ENCODE measurements at places on chromosomes 12 and 14.

DNA sequence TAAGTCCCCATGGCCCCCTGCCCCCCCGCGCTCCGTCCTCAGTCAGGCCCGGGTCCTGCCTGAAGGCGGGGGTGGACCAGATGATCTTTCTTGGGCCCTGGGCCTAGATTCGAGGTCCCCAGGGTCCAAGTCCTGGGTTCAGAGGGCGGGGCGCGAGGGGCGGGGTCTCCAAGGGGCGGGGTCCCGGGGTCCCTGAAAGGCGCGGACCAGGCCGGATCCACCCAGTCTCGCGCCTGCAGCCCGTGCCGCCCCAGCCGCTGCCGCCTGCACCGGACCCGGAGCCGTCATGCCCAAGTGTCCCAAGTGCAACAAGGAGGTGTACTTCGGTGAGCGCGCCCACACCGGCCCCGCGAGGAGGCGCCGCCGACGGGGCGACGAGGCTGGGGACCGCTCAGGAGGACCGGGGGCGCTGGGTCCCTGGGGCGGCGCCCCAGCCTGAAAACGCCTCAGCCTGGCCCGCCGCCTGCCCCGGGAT, 325 bp downstream of the CRIP1 start:
- DNase-seq, result peak; percentile 44

DNA sequence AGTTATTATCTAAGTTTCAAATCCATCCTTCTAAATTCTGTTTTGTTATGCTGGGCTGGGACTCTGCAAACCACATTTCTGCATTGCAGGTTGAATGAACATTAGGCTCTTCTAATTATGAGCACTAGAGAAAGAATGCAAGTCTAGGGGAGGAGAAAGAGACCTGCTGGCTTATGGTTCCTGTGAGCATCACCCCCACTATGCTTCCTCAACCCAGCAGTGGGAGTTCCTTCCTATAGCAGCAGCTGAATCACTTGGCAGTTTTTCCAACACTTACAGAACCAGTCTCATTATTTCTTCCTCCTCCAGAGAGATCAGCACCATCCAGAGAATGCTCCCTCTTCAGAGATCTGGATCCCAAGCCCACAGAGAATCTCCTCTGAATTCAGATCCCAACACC, 297.7 kb upstream of the CLEC14A start:
- no peak for DNase-seq

GRCh38 chr12:96247563-96247962, 53.4 kb downstream of the ELK3 start:
- no peak for DNase-seq

DNA sequence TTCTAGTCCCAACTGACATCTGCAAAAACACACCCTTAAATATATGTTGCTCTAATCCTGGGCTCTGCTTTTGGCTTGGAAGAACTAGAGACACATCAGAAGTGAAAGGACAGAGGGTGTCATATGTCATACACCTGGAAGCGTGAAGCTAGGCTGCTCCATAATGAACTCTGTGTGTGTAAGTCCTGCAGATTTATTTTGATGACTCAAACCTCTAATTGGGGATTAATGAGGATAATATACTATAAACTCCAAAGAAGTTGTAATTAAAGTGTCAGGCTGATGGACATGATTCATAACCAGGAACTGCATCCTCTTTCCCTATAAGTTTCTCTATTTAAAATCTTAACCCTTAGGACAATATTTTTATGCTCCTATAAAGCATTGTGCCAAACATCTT, 4.4 kb upstream of the KCNK10 start:
- no peak for DNase-seq

DNA sequence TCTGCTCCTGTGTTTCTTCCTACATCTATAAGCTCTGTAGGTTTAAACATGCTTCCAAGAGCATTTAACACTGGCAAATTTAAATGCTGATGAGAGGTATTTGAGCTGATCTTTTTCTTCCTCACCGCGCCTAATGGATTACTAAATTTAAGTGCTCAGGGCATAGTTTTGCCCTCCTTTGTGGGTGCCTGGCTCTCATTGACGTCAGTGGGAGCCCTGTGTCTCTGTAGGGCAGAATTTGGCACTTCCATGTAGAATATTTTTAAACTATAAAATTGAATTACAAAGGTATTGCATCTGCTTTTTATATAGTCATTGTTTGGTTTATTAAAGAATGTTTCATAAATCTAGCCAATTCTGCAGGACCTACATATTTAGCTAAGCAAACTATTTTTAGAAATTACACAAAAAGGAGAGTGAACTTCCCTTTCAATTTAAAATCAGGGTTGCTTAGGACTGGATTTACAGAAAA, 444.8 kb downstream of the AEBP2 start:
- DNase-seq, result no peak

DNA sequence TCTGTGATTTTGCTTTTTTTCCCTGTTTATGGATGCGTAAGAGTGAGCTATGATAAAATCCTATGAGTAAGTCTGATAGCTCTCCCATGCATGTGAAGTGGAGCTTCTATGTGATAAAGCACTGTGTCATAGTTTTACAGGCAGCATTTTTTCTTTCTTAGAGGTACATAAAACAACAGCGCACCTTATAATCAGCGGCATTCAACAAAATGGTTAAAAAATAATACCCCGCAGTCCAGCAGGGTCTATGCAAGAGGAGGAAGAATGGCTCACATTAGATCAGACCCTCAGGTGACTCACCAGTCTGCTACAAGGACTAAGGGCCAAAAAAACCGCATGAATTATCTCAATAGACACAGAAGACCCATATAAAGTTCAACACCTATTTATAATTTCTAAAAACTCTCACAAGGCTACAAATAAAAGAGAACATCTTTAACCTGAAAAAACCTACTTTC, 33.0 kb upstream of the TMEM179 start:
- DNase-seq, result no peak

- no peak for DNase-seq
Measured at GRCh38 chr12:84730561-84731162, 181.9 kb downstream of the SLC6A15 start.

DNA sequence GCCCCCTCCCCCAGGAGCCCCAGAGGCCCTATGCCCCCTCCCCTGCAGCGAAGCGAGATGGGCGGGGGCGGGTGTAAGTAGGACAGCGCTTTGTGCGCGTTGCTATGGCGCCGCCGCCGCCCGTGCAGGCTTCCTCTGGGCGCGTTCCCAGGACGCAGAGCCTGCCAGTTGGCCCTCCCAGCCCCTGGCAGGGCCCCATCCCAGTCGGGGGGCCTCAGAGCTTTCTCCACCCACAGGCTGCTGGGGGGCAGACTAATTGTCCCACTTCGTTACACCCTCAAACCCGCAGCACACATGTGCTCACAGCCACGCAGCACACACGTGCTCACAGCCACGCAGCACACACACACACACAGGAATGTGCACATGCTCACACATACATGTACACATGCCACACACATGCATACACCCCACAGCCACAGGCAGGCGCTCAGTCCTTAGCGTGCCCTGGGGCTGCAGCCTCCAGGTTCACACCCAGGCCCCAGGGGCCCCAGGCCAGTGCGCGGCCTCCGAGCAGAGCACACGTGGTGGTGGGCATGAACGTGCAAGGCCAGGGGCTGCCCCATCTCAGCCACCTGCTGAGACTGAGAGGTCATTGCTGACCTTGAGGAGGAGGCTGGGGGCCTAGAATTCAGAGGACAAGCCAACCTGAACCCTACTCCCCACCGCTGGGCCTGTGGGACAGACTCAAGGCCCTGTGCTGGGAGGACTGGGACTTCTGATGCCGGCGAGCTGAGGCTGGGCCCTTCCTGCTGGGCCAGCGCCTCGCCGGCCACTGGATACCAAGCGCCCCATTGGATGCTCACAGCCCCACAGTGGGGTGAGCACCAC, 15.6 kb downstream of the TRMT61A start:
- no peak for DNase-seq

GRCh38 chr14:52693036-52693435, 2.3 kb downstream of the ERO1A start:
- no peak for DNase-seq

GRCh38 chr12:68534108-68534507, 76.6 kb upstream of the RAP1B start:
- no peak for DNase-seq

GRCh38 chr12:61629702-61630101, 630.5 kb upstream of the USP15 start:
- DNase-seq, result no peak

DNA sequence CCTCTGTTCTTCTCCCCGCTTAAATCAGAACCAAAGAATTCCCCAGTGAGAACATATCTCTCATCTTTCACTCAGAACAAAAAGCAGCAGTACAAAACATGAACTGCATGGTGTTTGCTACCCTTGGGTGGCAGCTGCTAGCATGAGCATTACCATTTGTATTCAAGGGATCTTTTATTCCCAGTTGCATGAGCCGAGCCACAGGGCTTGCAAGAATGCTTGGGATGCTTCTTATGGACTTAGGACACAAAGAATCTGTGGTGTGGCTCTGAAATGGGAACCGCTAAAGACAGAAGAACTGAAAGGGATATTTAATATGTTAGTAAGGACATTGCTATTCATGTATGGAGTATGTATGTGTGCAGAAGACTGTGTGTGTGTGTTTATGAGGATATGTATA, 190.6 kb downstream of the TMX1 start:
- DNase-seq, result no peak

DNA sequence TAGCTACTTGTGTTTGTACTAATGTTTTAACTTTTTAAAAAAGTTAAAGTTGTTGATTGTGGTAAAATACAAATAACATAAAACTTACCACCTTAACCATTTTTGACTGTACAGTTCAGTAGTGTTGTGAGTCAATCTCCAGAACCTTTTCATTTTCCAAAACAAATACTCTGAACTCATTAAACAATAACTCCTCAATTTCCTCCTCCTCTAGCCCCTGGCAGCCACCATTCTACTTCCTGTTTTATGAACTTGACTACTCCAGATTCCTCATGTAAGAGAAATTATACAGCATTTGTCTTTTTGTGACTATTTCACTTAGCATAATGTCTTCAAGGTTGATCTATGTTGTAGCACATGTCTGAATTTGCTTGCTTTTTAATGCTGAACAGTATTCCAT, 299.1 kb upstream of the AMIGO2 start:
- DNase-seq, result no peak

- DNase-seq, result no peak
Measured at GRCh38 chr14:56515739-56516138, 63.9 kb upstream of the TMEM260 start.

GRCh38 chr12:26799741-26800140, 33.3 kb downstream of the ITPR2 start:
- DNase-seq, result no peak

- DNase-seq, result no peak
Measured at GRCh38 chr12:113328368-113328889, 6.5 kb downstream of the SLC8B1 start.
